Activated CD4-positive, alpha-beta T cell treated with anti-CD3 and anti-CD28 coated beads for 36 hours (primary cell): ENCODE measurements at places on chromosomes 2 and 18.

GRCh38 chr2:197710424-197711042 is 5.4 kb downstream of the MARS2 start:
- peak; percentile 24 for DNase-seq

DNA sequence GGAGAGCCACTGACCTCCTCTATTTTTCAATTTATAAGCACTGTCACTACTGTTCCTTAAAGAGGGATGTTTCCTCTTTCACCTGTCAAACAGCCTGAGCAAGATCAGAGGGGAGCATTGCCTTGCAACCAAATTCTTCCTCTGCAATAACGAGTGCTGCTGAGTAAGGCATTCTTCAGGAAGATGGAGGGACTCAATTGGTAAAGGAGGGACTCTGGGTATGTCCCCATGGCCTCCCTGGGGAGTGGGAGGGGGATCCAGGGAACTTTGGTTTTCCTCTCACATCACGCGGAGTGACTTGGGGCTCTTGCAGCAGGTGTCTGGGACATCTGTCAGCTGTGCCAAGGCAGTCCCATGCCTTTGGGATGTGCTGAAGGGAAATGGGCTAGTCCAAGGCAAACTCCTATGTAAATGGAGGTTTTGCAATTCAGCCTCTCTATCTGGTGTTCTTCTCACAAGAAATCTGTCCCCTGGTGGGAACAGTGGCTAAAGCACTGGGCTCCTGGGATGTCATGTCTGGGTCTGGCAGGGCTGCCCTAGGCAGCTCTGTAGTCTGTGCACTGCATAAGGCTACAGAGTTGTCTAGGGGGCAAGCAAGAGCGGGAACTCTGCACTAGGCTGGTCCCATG is 14.4 kb upstream of the HES6 start:
- no peak for DNase-seq

DNA sequence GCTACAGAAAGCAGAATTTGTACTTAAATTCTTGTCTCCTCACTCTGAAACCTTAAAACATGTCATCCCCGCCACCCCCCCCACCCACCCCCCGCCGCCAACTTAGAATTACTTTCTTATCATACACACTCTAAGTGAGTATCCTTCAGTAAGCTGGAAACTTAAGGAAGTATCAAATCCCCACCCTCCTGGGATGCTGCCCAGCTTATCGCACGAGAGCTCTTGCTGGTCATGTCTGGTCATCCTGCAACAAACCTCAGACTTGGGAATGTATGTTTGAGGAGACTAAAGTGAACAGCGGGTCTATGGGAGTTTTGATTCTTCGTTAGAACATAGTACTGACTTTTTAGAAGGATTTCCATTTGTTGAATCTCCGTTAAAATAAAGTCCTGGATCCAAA is 203.3 kb downstream of the PTGR3 start:
- no peak for DNase-seq

DNA sequence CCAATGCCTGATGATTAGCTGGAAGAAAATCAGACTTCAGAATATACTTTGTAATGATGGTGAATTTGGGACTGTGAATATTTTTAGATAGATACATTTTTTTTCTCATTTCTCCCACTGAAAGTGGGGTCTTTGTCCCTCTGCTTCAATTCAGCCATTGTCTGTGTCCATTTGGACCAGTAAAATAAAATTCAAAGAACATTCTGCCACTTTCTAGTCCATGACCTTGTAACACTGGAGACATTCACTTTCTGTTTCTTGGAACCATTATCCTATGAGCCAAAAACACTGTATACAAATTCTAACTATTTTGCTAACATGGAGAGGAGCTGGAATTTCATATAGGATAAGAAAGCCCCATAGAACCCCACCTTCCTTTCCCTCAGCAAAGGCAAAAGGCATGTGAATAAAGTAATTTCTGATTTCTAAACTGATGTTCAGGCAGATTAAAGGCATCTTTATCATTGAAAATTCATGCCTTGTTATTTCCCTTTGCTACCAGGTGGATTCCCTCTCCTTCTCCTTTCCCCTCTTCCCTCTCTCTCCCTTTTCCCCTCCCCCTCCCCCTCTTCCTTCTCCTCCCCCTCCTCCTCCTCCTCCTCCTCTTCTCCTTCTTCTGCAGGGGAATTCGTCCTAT is 2010.4 kb upstream of the LRRTM1 start:
- DNase-seq, result no peak

GRCh38 chr2:96526101-96526591 is 10.4 kb upstream of the ARID5A start:
- no peak for DNase-seq

GRCh38 chr2:101677658-101678057 is 19.8 kb upstream of the MAP4K4 start:
- DNase-seq, result no peak

DNA sequence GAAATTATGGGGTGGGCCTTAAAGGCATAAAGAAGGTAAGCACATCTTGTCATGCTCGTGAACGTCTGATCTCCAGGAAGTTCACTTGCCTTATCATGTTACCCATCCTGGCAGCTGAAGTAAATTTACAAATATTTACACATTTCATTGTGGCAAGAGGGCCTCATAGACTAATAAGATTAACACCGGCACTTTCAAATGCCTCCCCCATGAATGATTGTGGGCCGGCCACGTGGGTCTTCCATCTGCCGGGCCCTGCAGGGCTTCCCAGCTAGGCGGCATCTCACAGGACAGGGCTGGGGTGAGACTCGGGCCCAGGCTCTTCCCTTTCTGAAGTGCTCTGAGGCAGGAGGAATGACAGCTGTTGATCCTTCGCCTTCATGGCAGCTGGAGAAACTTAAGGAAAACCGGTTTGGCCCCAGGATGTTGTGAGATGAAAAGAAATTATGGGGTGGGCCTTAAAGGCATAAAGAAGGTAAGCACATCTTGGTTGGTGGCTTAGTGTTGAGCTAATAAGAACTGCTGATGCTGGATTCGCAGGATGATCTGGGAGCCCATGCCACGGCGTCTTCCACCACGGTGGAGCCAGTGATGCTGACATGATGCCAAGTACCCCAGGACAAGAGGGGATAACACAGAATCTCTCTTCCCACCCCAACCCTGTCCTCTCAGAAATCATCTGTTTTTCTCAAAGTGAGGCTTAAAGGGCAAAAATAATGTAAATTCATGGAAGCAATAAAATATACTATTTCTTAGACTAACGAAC is 176.3 kb downstream of the SEPTIN10 start:
- DNase-seq, result no peak
